SK-MEL-5 (cell line): ENCODE measurements at places on chromosomes 12 and 14.
A peak's percentile ranks its signal among the peaks of the same experiment; 100 is the strongest.

- no peak for DNase-seq
Observed at GRCh38 chr12:53852992-53853391, 85.6 kb upstream of the HOXC13 start.

- DNase-seq = no peak
Observed at GRCh38 chr12:40525054-40525453, 167.2 kb upstream of the CNTN1 start.

DNA sequence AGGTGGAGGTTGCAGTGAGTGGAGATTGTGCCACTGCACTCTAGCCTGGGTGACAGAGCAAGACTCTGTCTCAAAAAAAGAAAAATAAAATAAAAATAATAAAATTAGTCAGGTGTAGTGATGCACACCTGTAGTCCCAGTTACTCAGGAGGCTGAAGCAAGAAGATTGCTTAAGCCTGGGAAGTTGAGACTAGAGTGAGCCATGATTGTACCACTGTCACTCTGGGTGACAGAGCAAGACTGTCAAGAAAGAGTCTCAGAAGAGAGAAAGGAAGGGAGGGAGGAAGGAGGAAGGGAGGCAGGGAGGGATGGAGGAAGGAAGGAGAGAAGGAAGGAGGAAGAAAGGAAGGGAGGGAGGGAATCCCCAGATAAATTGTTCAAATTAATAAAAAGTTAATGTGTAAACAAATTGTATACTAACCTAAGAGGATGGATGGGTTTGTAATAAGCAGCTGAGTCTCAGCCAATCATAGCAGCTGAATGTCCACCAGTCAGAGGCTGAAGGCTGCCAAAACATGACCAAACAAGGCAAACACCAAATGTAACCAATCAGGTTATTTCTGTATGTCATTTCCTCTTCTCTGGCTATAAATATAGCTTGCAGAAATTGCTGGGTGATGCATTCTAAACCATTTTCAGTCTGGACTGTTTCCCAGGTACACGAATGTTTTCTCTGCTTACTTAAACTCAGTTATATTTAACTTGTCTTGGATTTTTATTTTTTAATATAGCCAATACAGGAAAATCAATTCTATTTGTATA is 6.1 kb upstream of the CDCA4 start:
- peak; percentile 57 for DNase-seq

DNA sequence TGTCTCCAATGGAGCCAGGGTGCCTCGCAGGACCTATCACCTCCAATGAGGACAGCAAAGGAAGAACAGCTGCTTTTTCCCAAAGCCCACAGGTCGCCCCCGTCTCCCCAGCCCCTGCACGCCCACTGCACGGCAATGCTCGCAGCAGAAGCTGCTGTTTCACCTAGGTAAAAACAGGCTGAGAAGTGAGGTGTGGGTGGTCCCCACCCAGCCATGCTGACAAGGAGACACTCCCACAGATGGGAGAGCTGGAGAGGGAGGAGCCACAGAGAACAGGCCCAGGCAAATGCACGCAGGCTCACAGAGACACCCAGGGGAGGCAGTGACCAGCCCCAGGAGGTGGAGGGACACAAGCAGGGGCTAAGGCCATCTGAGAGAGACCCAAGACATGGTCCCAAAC is 10.4 kb downstream of the CFAP73 start:
- no peak for DNase-seq

DNA sequence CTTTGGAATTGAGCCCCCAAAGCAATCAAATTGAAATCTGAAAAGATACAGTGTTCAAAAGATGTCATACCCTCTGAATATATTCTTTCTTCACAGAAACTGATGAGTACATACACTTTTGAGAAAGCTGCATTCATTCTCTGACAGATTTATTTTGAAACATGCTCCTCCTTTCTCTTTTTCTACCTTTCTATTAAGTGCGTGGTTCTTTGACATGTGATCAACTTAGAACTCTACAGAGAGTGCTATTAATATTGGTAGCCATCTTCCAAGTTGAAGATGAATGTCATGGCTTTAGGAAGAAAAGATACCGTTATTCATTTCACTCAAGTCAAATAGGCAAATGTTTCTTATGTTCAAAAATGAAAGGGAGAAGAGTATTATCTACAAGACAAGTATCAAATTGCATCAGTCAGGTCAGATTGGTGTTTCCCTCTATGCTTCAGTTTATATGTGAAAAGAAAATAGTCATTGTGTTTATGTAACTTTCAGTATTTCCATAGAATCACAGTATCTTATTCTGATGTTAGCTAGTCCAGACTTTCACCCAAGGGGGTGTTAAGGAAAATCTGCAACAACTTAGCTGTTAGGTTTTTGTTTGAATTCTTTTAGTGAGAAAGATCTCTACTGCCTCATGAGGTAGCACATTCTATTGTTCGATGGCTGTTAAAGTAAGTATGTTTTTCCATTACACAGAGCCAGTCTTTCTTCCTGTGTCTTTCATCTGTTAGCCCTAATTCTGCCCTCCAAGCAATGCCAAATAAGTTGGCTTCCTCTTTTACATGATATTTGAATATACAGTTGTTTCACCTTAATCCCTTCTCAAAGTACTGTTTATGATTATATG is 55.4 kb upstream of the GARIN2 start:
- peak; percentile 19 for DNase-seq

- DNase-seq = no peak
Observed at GRCh38 chr14:66613344-66613743, 105.4 kb downstream of the GPHN start.

GRCh38 chr14:77309131-77309530 is 11.6 kb downstream of the POMT2 start:
- DNase-seq = no peak

DNA sequence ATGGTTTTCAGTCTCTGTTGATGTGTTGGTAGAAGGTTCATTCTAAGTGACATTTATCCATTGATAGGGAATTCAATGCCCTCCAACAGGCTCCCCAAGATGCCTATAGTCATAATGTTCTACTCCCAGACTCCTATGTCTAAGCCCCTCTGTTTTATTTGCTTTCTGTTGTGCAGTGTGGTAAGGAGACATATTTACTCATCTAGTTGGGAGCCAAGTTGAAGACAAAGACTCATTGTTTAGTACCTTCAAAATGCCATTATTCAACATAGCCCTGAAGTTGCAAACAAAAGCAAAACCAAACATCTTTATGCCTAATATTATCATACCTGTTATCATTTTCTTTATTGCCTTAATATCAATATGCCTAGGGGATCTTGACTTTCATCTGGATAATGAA is 302.1 kb downstream of the RMST start:
- DNase-seq = peak; percentile 67

DNA sequence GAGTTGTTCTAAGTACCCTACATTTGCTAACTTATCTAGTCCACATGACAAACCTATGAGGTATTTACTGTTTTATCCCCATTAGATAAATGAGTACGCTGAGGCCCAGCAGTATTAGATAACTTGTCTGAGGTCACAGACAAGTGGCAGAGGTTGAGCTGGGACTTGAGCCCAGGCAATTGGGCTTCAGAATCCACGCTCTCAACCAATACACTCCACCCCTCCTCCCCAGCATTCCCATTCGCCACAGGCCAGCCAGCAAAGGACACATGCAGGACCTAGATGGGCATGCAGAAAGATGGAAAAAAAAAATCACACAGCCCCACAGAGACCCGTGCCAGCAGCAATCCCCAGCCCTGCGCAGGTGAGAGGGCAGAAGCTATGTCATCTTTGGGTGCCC is 12.4 kb downstream of the HDAC7 start:
- no peak for DNase-seq

DNA sequence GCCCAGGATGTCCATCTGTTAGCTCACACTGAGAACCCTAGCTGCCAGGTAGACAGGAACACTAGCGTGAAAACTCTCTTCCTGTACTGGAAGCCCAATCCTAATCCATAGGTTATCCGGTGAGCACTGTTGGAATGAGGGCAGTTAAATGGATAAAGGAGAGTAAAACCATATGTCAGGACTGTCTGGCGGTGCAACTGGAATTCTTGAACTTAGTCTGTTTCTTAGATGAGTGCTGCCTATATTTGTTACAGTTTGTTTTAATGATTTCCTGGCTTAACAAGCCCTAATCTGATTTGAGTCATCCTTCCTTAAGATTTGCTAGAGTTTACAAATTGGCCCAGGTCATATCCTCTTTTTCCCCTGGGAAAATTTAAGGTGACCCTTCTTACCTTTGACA is 104.7 kb downstream of the ANO4 start:
- DNase-seq = no peak

DNA sequence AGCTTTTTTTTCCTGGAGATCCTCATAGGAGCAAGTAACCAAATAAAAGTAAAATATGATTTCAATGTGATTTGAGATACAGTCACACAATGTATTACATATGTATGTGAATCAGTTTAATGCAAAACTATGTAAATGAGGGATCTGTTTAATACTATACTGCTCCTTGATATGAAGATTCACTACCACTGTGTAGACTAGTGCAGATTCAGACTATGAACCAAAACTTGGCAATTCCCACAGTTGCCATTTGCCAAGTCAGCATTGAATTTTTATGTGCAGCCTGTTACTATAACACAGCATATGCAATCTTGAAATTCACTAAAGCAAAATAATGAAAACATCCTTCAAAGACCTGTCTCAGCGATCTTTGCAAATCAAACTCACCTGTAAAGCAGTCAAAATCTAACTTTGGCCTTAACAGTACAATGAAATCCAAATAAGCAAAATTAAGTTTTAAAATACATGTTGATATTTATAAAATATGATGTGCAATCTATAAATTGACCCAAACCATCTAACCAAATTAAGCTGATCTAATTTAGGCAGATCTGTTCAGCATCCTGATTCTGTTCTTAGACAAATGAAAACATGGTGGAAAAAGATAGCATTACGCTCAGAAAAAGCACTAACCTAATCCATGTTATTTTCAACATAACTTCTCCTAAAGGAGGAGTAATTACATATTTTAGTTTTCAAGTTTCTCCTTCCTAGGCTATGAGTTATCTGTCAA is 25.5 kb upstream of the LMNTD1 start:
- no peak for DNase-seq

DNA sequence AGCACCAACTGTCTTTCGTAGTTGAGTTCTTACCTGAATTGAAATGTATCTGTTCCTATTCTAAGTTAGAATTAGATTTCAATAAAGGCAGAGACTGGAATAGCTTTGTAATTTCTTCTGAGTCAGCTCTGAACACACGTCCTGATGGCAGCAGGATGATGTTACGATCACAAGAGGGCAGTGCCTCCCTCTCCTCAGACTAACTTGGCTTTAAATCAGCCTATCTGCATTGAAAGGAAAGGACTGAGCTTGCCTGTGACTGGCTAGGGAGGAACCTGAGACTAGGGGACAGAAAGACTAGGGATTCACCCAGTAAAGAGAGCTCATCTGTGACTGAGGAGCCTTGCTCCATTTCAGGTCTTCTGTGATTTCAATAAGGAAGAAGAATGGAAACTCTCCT is 323.7 kb upstream of the OR4E1 start:
- peak; percentile 77 for DNase-seq

DNA sequence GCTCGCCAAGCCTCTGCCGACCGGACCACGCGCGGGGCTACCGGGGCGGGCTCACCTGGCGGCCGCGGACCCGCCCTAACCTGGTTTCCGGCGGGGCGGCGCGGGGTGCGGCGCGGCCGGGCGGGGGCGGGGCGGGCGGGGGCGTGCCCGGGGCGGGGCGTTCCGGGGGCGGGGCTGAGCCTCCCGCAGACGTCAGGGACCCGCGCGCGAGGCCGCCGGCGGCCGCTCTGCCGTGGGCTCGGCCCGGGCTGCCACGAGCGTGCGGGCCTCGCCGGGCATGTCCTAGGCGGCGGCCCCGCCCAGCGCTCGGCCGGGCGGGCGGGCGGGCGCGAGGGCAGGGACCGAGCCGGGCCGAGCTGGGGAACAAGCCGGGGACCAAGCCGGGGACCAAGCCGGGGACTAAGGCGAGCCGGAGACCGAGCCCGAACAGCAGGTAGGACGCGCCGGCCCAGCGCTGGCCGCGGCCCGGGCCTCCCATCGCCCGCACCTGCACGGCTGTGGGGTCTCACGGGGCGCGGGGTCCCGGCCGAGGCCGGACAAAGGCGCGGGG is at the start of gene CEP170B:
TSS of gene CEP170B (plus strand) at position 188 of the 550 bp plus-strand sequence. CDS start 3,183 bp downstream, outside the sequence.
- DNase-seq = peak; percentile 31

DNA sequence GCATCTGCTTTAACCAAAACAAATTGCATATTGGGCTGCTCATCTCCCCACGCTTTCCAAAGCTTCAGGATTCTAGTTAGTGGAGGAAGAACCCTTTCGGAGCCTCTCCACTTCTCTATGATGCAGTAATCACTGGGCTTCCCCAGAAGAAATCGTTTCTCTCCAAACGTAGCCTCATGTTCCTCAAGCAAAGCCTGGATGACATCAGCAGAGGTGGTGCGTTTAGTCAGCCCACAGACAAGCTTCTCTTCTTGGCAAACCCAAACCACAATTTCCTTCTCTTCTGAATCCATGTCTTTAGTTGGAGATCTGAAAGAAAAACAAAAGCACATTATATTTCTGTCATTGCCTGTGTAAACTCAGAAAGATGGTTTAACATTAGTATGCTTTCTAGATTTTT is 30.6 kb downstream of the RASSF9 start:
- no peak for DNase-seq

- DNase-seq = no peak
Observed at GRCh38 chr12:131051155-131051473, 97.4 kb downstream of the ADGRD1 start.

DNA sequence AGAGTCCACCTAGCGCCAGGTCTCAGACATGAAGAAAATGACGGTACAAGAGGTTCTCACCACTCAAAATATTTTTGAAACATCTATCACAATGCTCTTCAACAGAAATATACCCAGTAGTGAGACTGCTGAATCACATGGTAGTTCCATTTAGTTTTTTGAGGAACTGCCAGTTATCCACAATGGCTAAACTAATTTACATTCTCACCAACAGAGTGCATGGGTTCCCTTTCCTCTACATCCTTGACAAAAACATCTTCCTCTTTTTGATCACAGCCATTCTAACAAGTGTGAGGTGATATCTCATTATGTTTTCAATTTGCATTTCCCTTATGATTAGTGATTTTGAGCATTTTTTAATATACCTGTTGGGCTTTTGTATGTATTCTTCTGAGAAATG is 5.7 kb upstream of the GPR65 start:
- DNase-seq = no peak

DNA sequence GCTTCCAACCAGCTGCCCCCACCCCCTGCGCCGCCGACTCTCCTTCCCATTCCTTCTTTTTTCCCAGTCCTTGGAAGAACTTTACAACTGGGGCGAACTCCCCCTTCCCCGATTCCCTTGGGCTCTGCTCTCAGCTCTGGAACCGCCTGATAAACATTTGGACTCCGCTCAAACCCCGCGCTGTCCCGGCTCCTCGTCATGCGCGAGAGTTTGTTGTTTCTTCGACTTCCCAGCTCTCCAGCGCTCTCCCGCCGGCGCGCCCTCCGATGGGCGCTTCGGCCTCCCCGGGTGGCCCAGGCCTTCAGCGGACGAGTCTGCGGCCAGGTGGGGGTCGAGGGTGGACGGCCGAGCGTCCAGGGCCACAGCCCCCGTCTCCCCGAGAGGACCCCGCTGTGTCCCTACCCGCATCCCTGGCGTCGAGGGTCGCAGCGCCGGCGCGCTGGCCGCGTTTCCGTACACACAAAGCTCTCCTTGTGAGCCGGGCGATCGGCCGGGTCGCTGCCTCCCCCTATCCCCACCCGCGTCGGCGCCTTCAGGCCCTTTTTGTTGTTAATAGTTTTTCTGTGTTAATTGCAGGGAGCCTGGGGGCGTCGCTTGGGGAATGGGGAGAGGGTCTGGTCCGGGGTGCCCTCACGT is 847 bp downstream of the MMP14 start:
- peak; percentile 36 for DNase-seq
